Osteoblast (primary cell): ENCODE measurements at places on chromosomes 4 and X. TPM values are rescaled to one million over a fixed set of nuclear protein-coding genes. Genes with fewer than 3 reads are reported as not detected.

DNA sequence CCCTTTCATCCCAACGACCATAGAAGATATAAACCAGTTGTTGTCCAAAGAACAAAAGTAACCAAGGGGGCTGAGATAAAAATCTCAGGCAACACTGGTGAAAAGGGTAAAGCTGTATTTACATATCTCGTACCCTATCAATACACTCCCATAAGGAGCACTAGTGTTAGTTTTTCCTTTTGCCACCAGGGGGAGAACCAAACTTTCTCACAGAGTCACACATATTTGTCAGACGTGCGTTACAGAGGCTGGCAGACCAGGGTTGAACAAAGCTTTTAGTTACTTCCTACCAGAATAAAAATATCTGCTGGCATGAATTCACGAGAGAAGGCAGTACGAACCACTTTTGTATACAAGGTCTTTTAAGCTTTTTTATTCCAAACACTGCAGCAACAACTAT lies 88.3 kb downstream of the AMELX start:
- H3K4me3 ChIP-seq, result no peak overlapping the region
- H3K27ac ChIP-seq, result peak overlapping the region; percentile 61
- peak; percentile 46 for DNase-seq
- no peaks in the 10 kb centered on the region for H3K36me3 ChIP-seq

DNA sequence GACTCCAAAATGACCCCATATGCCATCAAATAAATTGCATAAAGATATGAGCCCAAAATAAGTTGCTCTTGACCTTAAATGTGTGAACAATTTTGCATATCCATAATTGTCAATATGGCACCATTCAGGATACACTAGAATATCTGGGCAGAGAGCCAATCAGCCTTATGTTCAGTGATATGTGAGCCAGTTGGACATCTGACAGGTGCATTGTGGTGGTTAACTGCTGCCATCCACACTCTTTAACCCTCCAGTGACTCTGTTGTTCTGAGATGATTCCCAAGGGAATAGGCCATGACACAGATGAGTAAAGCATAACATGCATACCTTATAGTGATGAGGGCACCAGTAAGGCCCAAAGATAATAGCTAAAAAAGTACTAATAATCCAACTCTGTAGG lies 500.1 kb downstream of the PCDH18 start:
- no peaks in the 10 kb centered on the region for H3K27me3 ChIP-seq
- no peaks in the 10 kb centered on the region for H3K36me3 ChIP-seq
- no peak for DNase-seq
- no peak overlapping the region for H3K27ac ChIP-seq
- H3K4me1 ChIP-seq, result no peaks in the 10 kb centered on the region
- H3K4me3 ChIP-seq, result no peak overlapping the region

- no peaks in the 10 kb centered on the region for H3K4me1 ChIP-seq
- no peak overlapping the region for H3K27ac ChIP-seq
- DNase-seq, result no peak
- H3K4me3 ChIP-seq, result no peak overlapping the region
- H3K36me3 ChIP-seq, result peaks cover 5% of the 10 kb centered on the region
Observed at GRCh38 chr4:3082925-3083515, 8.5 kb downstream of the HTT start.

DNA sequence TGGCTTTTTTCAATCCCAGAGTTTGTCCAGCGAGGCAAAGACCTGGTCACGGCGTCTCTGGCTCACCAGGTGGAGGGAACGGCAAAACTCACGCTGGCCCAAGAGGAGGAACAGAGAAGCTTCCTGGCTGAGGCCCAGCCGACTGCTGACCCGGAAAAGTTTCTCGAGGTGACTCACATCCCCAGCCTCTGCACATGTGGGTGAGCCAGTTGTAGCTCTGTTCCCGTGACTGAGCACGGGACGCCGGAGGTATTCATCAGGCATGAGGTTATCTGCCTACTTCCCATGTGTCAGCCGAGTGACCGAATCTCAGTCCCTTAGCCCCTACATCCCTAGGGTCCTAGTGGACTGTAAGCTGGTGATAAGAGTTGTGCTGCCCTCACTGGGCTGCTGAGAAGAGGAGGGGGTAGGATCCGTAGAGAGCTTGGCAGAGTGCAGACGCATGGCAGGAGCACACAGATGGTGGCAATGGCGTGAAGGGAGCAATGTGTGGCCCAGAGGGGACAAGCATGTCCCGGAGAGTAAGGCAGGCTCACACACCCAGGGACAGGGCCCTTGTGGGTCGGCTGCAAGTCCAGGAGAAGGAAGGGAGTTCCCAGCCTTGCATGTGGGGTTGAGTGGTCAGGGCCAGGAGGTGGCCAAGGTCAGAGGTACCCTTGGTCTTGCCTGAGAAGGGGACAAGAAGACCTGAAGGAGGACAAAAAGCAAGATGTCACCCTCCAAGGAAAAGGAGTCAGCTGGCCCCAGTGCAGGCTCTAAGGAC lies 42.9 kb downstream of the EVC start:
- H3K36me3 ChIP-seq, result peaks cover 76% of the 10 kb centered on the region
- H3K4me1 ChIP-seq, result peaks cover 58% of the 10 kb centered on the region
- H3K4me3 ChIP-seq, result no peak overlapping the region
- H3K27me3 ChIP-seq, result no peaks in the 10 kb centered on the region
- DNase-seq, result peak; percentile 97

DNA sequence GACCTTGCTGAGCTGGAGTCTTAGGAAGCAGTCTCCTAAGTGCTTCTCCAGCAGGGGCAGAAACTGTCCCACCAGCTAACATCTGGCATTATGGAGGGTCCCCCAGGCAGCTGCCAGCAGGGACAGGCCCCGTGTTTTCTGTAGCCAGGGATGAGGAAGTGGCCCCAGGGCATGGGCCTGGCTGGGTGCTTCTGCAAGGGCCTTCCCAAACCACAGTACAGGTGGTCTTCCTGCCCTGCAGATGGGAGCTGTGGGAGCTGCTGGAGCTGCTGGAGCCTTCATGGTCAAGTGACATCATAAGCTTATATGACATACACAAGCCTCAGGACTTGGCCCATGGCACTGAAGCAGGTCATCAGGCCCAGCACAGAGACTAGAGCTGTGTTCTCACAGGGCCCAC lies 5.0 kb upstream of the MSANTD1 start:
- H3K4me3 ChIP-seq, result no peak overlapping the region
- no peak overlapping the region for H3K27ac ChIP-seq
- peaks cover 18% of the 10 kb centered on the region for H3K36me3 ChIP-seq
- H3K27me3 ChIP-seq, result no peaks in the 10 kb centered on the region
- H3K4me1 ChIP-seq, result no peaks in the 10 kb centered on the region
- DNase-seq, result no peak

DNA sequence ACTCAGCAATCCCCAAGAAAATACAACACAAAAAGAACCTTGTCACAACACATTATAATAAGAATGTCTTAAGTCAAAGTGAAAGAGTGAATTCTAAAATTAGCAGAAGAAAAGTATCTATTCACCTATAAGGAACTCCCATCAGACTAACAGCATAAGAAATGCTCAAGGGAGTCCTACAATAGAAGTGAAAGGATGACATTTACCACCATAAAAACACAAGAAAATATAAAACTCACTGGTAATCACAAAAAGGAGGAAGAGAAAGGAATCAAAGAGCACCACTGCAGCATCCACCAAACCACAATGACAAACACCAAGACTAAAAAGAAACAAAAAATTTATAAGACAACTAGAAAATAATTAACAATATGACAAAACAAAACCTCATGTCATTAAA lies 257.0 kb upstream of the AGTR2 start:
- no peak overlapping the region for H3K27ac ChIP-seq
- H3K4me1 ChIP-seq, result no peaks in the 10 kb centered on the region
- H3K36me3 ChIP-seq, result no peaks in the 10 kb centered on the region
- DNase-seq, result no peak
- peaks cover 5% of the 10 kb centered on the region for H3K27me3 ChIP-seq

DNA sequence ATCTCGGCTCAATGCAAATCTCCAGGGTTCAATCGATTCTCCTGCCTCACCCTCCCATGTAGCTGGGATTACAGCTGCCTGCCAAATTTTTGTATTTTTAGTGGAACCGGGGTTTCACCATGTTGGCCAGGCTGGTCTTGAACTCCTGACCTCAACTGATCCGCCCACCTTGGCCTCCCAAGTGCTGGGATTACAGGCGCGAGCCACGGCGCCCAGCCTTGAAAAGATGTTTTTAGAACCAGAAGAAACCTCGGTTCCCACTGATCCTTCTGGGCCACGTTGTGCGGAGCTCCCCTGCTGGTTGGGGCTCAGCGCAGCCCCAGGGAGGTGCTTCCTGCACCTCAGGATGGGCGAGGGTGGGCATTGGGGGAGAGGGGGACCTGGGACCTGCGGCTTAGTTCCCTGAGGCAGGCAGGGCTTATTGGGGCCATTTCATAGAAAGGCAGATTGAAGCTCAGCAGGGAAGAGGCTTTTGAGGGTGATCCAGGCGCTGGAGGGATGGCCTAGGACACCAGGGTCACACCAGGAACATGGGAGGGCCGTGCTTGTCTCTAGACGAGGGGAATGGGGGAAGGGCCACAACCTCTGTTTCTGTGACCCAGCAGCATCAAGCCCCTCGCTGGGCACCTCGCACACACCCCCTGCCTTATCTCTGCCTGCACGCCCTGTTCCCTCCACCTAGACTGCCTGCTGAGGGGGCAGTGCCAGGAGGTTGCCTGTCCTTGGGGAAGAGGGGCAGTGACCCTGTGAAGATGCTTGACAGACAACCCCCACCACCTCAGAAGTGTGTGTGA lies 6.3 kb upstream of the ADD1 start:
- peaks cover 19% of the 10 kb centered on the region for H3K4me1 ChIP-seq
- H3K36me3 ChIP-seq, result peaks cover 18% of the 10 kb centered on the region
- peak overlapping the region; percentile 8 for H3K4me3 ChIP-seq
- no peaks in the 10 kb centered on the region for H3K27me3 ChIP-seq
- H3K27ac ChIP-seq, result peak overlapping the region; percentile 30

GRCh38 chrX:151536571-151536970 lies 26.9 kb upstream of the PASD1 start:
- no peaks in the 10 kb centered on the region for H3K4me1 ChIP-seq
- H3K27me3 ChIP-seq, result no peaks in the 10 kb centered on the region
- no peak overlapping the region for H3K27ac ChIP-seq
- no peaks in the 10 kb centered on the region for H3K36me3 ChIP-seq
- DNase-seq, result no peak
- no peak overlapping the region for H3K4me3 ChIP-seq

GRCh38 chr4:23455456-23456158 lies 434.2 kb downstream of the PPARGC1A start:
- no peaks in the 10 kb centered on the region for H3K36me3 ChIP-seq
- no peaks in the 10 kb centered on the region for H3K4me1 ChIP-seq
- no peak for DNase-seq
- H3K27me3 ChIP-seq, result no peaks in the 10 kb centered on the region
- no peak overlapping the region for H3K27ac ChIP-seq
- H3K4me3 ChIP-seq, result no peak overlapping the region

DNA sequence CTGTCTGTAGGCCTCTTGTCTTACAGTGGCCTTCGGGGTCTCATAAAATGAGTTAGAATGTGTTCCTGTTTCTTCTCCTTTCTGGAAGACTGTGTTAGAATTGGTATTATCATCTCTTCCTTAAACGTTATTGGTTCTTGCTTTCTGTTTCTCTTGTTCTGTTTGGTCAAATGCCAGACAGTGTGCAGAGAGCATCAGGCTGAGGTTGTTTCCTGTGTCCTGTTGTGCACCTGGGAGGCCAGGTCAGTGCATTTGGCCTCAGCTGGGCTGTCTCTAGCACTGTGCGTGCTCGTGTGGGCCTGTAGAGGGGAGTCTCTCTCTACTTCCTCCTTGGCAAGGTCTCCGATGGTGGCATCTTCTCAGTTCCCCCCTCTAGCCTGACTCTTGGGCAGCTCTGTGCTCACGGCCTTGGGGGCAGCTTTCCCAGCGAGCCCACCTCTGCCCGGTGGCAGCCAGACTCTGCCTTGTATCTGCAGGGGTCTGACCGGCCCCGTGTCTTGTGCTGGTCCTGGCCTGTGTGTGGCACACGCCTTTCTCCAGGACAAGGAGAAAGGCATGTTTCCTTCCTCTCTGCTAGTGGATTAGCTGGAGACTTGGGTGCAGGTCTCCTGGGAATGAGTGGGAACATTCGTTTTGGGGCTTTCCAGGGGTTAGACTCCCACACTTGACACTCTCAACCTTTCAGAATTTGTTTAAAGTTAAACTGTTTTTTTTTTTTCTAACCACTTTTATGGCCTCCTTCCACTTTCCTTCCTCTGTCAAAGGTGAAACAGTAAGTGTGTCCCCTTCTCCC lies 62.3 kb downstream of the FAM193A start:
- H3K27me3 ChIP-seq, result no peaks in the 10 kb centered on the region
- H3K27ac ChIP-seq, result no peak overlapping the region
- DNase-seq, result peak; percentile 62
- no peak overlapping the region for H3K4me3 ChIP-seq

- peak; percentile 66 for DNase-seq
- H3K4me1 ChIP-seq, result peaks cover 5% of the 10 kb centered on the region
- no peaks in the 10 kb centered on the region for H3K27me3 ChIP-seq
- H3K27ac ChIP-seq, result peak overlapping the region; percentile 56
- peak overlapping the region; percentile 80 for H3K4me3 ChIP-seq
Observed at GRCh38 chrX:139933904-139934303, 1.1 kb upstream of the ATP11C start.

GRCh38 chr4:72374159-72374558 lies 194.9 kb downstream of the ADAMTS3 start:
- H3K27me3 ChIP-seq, result no peaks in the 10 kb centered on the region
- no peak for DNase-seq
- no peak overlapping the region for H3K4me3 ChIP-seq

- H3K36me3 ChIP-seq, result no peaks in the 10 kb centered on the region
- H3K4me3 ChIP-seq, result no peak overlapping the region
- no peak overlapping the region for H3K27ac ChIP-seq
- H3K4me1 ChIP-seq, result no peaks in the 10 kb centered on the region
- no peak for DNase-seq
- H3K27me3 ChIP-seq, result no peaks in the 10 kb centered on the region
Observed at GRCh38 chr4:11438647-11439046, 10.0 kb upstream of the HS3ST1 start.

DNA sequence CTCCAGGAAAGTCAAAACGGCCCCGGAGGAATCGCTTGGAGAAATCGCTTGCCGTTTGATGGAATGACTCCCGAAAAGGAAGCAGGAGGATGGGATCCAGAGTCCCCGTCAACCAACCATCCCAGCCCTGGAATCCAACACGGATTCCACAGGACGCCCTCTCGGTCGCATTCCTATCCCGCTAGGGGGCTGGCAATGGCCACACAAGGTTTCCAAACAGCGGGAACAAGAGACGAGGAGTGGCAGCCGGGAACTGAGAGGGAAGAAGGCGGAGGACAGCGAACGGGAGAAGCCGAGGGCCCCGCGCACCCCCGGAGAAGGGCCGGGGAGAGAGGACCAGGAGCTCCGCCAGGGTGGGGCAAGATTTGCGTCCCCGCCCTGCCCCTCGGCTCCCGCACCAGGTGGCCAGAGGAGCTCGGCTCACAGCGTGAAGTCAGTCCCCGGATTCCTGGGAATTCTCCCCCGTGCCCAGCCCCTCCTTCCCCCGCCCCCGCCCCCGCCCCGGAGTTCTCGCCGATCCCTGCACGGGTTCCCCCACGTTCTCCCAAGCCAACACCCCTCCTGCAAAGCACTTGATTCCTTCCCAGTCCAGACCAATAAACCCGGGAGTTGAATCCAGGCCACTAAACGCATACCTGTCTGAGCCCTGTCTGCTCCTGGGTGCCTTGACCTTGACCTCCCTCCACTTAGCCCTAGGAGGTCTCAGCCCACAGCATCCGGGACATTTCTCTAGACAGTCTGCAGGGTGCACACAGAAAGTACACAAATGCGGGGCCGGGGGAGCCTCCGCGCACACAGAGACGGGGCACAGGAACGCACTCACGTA lies 1.4 kb downstream of the PDZD4 start:
- peaks cover 46% of the 10 kb centered on the region for H3K27me3 ChIP-seq
- no peaks in the 10 kb centered on the region for H3K36me3 ChIP-seq
- no peaks in the 10 kb centered on the region for H3K4me1 ChIP-seq
- H3K27ac ChIP-seq, result no peak overlapping the region

The TRIM60 gene
- not detected in 2 replicates for total RNA-seq

The NWD2 gene
- total RNA-seq, result not detected in 2 replicates

The L1CAM gene
- total RNA-seq, result under 0.01 TPM in 2 replicates

The TBC1D9 gene
- 19.4 and 19.5 TPM in 2 replicates for total RNA-seq

The CORIN gene
- total RNA-seq, result 0.36 and 0.88 TPM in 2 replicates
